RPMI7951 (cell line): ENCODE measurements at places on chromosomes 1 and 21. TPM values are rescaled to one million over a fixed set of nuclear protein-coding genes. Genes with fewer than 3 reads are reported as not detected.

DNA sequence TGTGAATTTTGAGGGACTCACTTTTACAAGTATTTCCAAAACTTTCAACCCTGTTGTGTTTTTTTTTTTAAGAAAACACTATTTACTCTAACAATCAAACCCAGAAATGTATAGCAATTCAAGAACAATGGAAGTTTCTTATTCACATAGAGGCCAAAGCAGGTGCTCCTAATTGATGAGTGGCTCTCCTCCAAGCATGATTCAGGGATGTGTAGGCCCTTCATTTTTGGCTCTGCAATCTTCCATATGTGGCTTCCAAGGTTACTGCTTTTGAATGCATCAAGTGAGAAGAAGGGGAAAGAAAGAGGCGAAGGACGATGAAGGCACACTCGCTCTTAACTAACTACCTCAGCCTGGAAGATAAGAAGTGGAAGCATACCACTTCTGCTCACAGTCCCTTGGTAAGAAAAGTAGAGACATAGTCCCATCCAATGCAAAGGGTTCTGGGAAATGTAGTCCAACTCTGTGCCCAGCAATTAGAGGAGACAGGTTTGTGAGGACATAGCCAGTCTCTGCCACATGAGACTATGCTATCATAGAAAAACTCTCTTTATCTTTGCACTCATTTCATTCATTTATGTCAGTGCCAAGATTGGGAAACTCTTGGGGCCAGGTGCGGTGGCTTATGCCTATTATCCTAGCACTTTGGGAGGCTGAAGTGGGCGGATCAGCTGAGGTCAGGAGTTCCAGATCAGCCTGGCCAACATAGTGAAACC is 46.0 kb downstream of the OPTC start:
- no peak for DNase-seq

DNA sequence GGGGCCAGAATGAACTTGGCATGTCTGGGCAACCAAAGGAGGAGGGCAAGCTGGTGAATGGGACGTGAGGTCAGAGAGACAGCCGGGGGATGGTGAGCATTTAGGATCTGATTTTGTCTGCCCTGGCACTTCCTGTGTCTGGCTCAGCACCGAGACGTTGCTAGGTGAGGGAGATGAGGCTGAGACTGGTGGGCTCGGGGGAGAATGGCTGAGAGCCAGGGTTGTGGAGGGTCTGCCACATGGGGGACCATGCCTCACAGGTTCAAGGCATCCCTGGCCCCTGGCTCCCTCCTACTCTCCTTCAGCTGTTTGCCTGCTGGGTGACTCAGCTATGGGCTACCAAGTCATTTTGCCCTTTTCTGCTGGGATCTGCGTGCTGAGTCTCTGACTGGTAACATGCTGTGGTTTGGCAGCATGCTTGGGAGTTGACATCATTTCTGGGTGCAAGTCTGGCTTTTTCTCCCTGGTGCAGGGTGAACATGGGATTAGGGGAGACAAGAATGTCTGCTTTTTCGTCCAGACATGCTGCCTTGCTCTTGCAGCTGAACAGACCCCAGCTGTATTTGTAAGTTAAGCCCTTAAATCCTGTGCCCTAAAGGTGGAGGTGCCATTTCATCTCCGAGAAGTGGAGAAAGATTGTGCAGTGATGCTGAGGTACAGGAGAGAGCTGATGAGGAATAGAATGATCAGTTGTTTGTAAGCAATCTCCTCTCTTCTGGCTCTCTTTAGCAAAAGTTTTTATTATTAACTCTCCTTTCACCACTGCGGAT is 17.6 kb downstream of the GALNT2 start:
- DNase-seq, result peak; percentile 97

Gene SPRR1B
- not detected in 2 replicates for total RNA-seq

- no peak for DNase-seq
These were observed 224.8 kb downstream of the SIPA1L2 start for GRCh38 chr1:232404981-232405731.

Gene CD52
- total RNA-seq, result not detected in 2 replicates

Gene HES4
- 0.39 and 0.48 TPM in 2 replicates for total RNA-seq

- no peak for DNase-seq
These were observed 617.4 kb upstream of the ADAMTS5 start for GRCh38 chr21:27584256-27584655.

- DNase-seq, result no peak
These were observed 350.0 kb downstream of the SIPA1L2 start for GRCh38 chr1:232279909-232280400.

GRCh38 chr1:53539226-53539625 is 80.0 kb downstream of the DMRTB1 start:
- no peak for DNase-seq

Gene S100A5
- 1.4 and 2.2 TPM in 2 replicates for total RNA-seq

Gene KPRP
- not detected in 2 replicates for total RNA-seq

DNA sequence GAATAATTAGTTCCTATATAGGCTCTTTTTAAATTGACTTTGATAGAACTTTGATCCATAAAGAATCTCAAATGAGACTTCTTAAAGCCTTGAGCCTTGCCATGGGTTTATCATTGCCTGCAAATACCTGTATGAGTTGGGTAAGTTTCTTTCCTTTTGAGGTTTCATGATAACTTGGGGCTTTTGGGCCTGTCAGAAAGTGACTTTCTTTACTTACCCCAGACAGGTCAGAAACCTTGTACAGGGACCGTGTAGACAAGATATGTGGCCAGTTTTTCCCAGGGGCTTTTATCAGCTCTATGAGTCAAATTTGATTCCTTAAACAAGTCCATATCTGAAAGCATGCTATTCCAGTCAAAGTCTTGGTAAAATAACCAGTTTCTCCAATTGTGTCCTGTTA is 17.3 kb downstream of the KCTD3 start:
- DNase-seq, result no peak

- no peak for DNase-seq
These were observed 39.4 kb upstream of the BCL10 start for GRCh38 chr1:85315789-85316188.

Gene LRRC8B
- total RNA-seq, result 0.49 and 1.1 TPM in 2 replicates

DNA sequence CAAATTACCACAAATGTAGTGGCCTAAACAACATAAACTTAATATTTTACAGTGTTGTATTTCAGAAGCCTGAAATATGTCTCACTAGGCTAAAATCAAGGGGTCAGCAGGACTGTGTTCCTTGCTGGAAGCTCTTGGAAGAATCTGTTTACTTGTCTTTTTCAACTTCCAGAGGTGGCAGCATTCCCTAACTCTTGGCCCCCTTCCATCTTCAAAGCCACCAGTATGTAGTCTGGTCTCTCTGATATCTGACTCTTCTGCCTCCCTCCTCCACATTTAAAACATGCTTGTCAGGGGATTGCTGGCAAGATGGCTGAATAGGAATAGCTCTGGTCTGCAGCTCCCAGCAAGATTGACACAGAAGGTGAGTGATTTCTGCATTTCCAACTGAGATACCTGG is 567.5 kb downstream of the PLA2G4A start:
- no peak for DNase-seq

DNA sequence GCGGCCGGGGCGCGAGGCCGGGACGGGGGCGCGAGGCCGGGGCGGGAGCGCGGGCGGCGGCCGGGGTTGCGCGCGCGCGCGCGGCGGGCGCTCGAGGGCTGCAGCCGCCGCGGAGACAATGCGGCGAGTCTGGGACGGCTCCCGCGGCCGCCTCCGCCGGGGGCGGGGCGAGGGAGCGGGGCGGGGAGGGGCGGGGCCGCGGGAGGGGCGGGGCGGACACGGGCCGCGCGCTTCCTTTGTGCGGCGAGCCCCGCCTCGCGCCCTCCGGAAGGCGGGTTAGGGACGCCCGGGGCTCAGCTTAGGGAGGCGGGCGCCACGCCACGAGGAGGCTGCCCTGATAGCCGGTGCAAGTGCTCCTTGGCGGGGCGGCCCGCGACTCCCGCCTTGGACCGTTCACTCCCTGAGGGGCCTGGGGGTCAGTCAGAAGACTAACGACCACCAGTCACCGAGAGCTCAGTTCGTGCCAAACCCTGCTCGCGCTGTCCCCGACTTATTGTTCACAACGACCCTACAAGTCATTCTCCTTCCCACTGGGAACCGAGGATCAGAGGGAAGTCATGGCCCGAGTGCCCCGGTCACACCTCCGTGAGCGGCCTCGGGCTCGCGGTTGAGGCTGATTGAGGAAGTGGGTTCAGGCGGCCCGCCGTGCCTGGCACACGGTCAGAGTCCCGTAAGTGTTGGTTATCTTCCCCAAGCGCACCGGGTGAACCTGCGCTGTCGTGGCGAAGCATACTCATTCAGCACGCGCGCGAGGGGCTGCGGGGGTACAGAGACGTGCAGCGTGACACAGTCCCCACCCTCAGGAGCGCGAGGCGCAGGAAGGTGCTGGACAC is 29.1 kb upstream of the A3GALT2 start:
- DNase-seq, result peak; percentile 89

GRCh38 chr1:54886724-54887664 is at the start of gene DHCR24:
Gene DHCR24 (minus strand): TSS chr1:54887195. CDS start chr1:54887119, 76 bp downstream.
- peak; percentile 85 for DNase-seq

Gene TMEM82
- total RNA-seq, result not detected in 2 replicates

DNA sequence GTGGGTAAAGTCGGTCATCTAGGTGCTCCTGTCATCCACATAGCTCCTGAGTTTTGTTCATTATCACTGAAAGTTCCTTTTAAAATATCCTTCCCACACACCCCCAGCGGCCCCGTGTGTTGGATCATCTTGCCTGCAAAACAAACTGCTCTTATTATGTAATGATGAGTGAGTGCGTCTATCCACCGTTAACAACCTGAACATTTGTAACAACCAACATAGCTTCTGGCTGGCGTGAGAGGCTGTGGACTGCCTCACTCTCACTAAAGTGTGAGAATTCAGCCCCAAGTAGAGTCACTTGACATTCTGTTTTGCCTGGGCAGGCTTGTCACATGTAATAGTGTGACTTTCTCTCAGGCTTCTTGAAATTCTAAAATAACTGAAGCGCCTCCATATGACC is 14.5 kb upstream of the KCNA2 start:
- DNase-seq, result no peak

DNA sequence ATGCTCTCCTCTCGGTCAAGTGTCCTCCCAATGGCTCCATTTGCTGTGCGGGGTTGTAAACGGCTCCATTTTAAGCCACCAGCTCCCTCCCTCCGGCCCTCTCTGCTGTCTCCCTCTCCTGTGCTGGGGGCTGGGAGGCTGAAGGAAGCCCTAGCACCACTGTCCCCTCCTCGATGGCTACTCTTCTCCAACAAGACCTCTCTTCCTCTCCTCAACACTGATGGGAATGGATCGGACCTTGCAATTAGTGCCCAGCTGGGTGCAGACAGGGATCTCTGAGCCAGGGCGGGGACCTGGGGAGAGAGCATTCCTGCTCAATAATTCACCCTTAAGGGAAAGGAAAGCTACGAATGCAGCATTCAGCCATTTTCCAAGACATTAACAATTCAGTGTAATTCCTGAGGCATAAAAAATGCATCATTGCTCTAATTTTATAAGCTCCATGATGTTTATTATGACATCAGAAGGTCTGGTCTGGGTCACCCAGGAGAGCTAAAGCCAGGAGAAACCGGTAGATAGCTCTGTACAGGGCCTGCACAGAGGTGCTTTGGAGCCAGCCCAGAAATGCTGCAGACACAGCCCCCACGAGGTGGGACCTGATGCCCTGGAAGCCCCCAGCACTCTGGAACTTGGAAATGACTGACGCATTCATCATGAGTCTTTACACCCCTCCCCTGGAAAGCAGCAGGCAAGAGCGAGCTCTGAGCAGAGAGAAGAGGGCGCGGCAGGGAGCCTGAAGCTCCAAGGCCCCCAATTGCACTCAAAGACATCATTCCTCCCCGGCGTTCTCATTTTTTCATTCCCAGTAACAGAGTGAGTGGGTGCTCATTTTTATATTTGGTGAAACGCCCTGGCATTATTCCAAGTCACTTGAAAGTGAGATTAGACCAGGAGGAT is 76.2 kb upstream of the VAMP3 start:
- no peak for DNase-seq

DNA sequence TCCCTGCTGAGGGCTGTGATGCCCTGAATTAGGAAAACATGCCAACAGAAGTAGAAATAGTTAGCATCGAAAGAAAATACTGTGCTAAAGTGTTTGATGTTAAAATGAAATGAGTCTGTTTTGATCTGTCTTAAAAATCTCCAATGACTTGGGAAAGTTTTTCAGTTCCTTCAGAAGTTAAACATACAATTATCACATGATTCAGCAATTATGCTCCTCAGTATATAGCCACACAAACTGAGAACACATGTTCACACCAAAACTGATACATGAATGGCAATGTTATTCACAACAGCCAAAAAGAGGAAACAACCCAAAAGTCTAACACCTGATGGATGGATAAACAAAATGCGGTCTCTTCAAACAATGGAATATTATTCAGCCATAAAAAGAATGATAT is 130.6 kb downstream of the PTPN14 start:
- DNase-seq, result no peak

GRCh38 chr1:32861904-32862695 is 8.6 kb downstream of the FNDC5 start:
- peak; percentile 52 for DNase-seq

Gene FAM110D
- total RNA-seq, result not detected in 2 replicates

DNA sequence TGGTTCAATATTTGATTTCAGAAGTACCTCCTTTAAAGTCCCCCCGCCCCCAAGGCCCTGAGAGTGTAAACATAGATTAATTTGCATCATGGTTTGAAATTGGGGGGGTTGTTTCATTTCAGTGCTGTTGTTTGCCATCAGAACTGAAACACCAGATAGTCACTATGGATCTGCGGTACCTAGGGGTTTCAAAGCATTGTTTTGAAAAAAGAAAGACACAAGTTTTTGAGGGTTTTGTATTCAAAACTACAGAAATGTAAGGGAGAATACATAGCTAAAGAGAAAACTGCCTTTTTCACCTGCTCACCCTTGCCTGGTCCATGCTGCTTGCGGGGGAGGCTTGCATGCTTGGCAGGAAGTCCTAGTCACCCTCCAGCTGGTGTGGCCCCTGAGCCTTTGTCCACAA is 59.3 kb downstream of the ACP6 start:
- no peak for DNase-seq

DNA sequence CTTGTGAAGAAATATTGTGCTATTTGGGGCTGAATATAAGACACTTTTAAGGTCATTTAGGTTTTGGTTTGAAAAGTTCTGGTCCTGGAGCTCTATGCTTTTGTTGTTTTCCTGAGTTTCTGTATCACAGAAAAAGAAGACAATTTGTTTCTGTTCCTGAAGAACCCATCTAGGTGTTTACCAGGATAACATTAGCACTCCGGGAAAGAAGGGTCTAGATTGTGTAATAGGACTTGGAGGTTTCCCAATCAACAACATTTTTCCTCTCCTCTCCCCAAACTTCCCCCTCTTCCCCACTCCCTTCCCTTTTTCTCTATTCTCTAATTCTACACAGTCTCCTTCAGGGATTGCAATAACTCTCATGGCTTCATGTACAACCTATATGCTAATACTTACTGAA is 78.7 kb downstream of the PTPRC start:
- no peak for DNase-seq

Gene APCS
- total RNA-seq, result not detected in 2 replicates

- DNase-seq, result no peak
These were observed 64.0 kb downstream of the ITPKB start for GRCh38 chr1:226674892-226675714.

DNA sequence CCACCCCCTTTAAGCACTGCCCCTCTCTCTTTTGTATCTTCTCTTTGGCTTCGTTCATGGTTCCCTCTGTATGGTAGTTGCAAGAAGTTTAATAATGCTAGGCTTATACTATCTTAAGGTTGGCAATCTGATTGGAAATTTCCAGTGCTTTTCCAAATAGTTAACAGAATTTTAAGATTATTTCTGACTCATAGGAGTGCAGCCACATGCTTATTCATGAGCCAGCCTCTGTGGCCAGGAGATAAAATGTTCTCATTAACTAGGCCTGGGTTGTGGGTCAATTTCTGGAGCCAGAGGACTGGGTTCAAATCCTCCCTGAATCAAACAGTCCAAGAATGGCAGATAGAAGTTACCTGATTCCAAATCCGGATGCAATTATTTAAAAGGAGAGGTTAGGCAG is 103.1 kb downstream of the ATP6V1G3 start:
- peak; percentile 13 for DNase-seq
